ENCODE measurements at places on chromosomes 4 and X. TPM values are rescaled to one million over a fixed set of nuclear protein-coding genes. Genes with fewer than 3 reads are reported as not detected.

DNA sequence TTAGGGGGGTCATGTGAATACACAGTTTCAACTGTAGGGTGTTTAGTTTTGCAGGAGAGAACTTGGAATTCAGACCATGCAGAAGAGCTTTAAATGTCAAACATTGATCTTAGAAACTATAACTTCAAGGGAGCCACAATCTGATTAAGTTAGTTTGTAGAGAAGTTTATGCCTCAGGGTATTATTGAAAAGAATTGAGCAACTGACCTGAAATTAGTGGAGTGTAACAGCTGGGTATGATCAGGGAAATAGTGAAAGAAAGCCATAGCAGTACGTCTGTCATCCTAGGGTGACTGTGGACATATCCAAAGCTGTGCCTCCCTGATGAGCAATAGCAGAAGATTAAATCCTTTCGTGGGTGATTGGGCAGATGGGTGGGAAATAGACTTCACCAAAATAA is 63.8 kb downstream of the FAM47B start:
- no peak for DNase-seq

GRCh38 chr4:5051278-5052203 is at the start of gene STK32B:
TSS of gene STK32B (plus strand) at chr4:5051480.
- peak; percentile 58 for DNase-seq

- peak; percentile 82 for DNase-seq
These were observed at the start of gene DDX3X for GRCh38 chrX:41333744-41334362. TSS of gene DDX3X (plus strand) at chrX:41334162. CDS start at chrX:41334253, 91 bp downstream.

DNA sequence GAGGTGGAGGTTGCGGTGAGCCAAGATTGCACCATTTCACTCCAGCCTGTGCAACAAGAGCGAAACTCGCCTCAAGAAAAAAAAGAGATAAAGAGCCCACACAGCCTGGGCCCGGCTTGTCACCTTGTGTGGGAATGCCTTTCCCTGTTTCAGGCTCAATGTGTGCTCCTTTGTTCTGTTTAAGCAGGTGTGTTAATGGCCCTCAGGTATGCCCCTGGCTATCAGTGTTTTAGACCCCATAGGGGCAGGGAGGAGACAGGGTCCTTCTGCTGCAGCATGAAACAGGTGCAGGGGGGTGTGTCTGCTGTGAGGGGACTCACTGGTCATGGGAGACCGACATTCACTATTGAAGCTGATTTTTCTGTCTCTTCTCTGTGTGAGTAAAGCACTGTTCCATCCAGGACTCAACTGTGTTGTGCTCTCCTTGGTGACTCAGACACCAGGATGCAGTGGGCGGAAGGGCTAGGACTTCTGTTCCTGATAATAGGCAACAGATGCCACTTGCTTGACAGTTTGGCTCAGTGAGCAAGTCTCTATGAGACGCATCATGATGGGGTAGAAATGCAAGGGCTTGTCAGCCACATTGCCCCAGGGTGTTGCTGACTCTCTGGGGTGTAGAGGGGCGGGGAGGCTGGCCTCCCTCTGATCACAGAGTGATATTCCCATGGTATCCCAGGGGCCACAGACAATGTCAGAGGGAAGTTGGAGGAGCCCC is 15.6 kb upstream of the LAP3 start:
- no peak for DNase-seq

DNA sequence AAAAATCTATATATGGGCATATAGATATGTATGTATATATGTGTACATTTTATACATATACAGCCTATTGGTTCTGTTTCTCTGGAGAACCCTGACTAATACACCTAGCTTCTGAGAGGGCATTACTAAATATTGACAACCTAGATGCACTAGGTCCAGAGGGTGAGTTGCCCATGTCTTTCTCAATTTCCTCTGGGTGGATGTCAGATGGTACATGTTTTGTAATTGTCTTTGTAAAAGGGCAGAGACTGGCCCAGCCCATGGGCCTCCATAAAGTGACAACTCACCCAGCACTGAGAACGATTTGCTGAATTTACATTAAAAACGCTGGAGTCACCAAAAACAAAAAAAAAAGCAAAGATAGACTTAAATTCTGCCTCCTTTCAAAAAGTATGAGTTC is 198.5 kb upstream of the FAM241A start:
- no peak for DNase-seq

SLC9A7 gene
- 2.9 TPM for total RNA-seq

MTNR1A gene
- not detected for total RNA-seq

RIBC1 gene
- total RNA-seq = 1.4 TPM

FAM156B gene
- total RNA-seq = 16.6 TPM

ZMYM3 gene
- 38.9 TPM for total RNA-seq
